ENCODE measurements at places on chromosomes 16 and 17.

DNA sequence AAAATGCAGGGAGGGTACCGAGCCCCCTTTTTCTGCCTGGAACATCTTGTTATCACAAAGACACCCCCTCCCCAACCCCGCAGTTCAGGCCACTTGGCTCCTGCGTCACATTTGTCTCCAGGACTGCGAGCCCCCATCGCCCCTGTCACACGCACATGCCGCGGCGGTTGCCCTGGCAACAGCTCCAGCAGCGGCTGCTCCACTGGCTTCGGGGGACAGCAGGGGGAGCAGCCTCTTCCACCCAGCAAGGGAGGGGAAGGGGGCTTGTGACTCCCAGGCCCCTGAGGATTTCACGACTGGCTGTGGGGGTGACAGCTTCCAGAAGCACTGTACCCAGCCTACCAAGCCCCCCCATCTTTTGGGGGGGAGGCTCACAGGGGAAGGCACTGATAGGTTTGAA lies 2.6 kb downstream of the BAIAP3 start:
- DNase-seq, result no peak

DNA sequence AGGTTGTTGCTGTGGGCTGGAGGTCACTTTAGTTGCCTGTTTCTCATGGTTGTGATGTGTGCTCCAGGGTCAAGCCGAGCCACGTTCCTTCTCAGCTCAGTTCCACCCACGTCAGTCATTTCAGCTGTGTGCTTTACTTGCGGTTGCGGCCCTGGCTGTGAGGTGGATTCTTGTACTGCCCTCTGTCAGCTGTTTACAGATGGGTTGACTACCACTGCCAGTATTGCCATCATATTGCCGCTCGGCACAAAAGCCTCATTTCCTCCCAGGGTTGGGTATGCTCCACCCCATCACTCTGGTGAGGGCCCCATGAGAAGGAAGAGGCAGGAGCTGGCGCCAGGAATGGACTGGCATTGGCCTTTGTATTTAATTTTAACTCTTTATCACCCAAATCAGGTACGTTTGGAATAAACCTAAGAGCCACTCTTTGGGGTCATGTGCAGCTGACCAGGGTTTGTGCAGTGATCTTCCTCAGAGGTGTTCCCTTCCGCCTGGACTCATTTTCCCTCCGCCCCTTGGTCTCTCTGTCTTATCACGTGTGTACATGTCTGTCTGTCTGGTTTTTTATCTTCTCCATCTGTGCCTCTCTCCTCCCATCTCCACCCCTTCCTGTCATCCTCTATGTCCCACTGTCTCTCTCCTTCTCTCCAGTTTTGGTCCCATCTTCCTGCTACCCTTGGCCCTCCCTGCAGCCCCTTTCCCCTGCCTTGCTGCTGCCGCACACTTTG lies 25.0 kb downstream of the METTL22 start:
- DNase-seq, result no peak

DNA sequence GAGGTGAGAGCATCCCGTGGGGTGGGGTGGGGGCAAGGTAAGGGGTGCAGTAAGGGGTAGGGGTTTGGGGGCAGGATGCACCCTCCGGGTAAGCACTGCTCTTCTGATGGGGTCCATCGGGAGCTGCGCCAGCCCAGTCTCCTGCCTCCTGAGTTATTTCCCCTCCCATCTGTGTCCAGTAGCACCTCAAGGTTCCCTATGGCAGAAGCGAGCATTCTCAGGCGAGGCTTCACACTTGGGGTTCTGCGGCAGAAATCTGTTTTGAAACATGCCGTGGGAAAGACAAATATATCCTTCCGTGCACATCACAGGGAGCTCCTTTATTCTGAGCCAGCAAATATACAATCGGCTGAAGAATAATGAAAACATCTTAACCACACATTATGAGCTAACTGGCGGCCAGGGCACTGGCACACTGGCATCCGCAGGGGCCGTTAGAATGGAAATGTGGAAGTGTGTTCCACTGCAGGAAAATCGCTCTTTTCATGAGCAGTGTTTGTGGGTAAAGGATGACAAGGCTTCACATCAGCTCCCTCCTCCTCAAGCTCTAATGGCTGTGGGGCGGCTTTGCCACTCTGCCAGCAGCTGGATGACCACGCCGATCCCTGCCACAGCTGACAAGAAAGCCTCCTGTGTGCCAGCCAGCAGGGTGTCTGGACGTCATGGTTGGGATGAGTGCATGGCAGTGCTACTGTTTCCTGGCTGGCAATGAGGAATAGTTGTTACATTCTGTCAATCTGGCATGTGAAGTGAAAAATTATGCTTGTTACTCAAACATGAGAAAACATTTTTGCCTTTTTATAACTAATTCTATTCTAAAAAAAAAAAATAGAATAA lies 20.0 kb downstream of the MTHFSD start:
- DNase-seq, result no peak

DNA sequence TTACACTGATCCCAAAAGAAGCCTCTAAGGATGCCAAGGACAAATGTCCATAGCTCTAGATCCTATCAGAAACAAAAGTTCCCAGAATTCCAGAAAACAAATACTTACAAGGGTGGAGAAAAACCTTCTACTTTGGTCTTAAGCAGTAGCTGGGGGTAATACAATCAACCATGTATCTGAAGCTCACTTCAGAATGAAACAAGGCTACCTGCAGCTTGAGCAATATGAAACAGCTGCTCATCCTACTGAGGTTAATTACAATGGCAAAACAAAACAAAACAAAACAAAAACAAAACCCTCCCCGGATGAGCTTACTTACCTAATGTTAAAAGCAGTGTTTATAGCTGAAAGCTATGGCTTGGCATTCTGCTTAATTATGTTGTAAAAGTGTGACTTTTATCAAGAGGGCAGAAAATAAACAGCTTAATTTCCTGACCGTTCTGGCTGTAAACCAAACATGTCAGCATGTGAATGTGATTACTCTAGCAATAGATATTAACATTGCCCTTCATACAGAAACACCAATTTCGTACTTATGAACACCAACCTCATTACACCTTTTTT lies 10.5 kb downstream of the PDZD9 start:
- no peak for DNase-seq

GRCh38 chr17:15109608-15110007 lies 155.5 kb downstream of the PMP22 start:
- no peak for DNase-seq

GRCh38 chr16:66378741-66379570 lies 12.5 kb downstream of the CDH5 start:
- DNase-seq, result no peak

GRCh38 chr17:2749058-2749783 lies at the start of gene CCDC92B:
CCDC92B (minus strand) TSS chr17:2749652; CDS start chr17:2735145, 14,507 bp downstream.
- DNase-seq, result no peak

DNA sequence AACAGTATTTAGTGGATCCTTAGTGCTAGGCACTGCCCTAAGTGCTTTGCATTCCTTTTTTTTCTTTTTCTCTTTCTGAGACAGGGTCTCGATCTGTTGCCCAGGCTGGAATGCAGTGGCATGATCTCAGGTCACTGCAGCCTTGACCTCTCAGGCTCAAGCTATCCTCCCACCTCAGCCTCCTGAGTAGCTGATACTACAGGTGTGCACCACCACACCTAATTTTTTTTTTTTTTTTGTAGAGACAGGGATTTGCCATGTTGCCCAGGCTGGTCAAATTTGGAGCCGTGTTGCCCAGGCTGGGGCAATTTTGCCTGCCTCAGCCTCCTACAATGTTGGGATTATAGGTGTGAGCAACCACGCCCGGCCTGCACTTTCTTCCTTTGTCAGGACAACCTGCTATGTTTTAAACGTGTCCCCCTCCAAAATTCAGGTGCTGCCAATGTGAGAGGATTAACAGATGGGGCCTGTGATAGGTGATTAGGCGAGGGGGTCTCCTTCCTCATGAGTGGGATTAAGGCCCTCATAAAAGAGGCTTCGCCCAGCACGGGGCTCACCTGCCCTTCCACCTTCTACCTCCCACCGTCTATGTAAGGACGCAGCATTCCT lies 5.4 kb downstream of the NQO1 start:
- no peak for DNase-seq

- DNase-seq, result peak; percentile 31
Measured at GRCh38 chr17:68085771-68086381, 50.3 kb downstream of the KPNA2 start.

DNA sequence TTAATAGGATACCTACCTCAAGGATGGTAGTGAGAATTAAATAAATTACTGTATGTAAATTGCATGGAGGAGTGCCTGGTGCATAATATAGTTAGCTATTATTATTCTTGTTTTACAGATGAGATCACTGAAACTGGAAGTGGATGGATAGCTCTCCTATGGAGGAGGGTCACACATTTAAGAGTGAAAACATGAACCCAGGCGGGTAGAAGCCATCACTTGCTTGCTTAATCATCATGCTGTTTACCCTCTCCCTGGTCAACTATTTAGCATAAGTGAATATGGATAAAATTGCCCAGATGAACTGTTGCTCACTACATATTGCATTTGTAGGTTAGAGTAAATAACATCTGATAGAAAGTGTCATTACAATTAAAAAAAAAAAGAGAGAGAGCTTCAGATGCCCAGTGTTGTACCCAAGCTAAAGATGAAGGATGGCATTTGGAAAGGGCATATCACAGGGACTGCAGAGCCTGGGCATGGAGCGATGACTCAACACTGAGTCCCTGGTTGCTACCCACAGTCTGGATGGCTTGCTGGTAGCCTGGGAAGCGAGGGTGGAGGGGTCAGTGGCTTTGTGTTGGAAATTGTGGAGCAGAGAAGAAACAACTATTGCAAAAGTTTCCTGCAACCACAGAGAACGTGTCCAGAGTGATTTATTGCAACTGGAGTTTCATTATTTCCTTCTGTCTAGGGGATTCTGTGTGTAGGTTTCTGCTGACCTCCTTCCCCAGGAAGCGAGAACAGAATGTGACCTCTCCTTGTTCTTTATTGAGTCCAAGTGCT lies 414.4 kb downstream of the SHISA9 start:
- no peak for DNase-seq

DNA sequence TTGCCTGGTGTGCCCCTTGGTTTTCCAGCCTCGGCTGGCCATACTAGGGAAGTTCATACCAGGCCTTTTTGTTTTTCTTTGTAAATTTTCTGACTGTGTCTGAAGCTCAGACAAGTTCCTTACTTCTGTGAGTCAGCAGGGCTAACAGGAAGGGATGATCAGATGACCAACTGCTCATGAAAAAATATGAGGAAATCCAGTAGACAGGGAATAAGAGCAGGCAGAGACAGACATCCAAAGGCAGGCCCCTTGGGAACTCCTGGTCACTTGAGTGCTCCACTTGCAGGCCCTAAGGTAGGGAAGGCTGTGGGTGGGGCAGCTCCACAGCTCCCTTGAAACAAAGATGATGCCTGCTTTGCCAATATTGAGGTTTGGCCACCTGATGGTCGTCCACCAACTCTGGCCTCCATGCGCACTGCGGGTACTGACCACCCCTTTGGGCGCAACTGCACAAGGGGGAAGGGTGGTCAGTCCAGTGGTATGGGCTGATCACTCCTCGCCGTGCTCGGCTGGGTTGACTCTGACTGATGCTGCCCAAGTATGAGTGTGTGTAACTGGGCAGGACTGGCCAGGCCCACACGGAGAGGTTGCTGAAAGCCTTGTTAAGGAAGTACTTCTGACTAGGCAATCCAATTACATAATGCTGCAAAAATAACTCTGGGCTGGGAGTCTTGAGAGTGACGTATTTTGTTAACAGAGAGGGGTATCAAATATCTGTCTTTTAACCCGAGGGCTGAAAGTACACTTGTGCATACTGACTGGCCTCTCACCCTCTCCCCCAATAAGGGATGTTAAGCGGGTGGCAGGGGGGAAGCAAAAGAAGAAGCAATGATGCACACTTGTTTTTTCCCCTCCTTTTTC lies 20.8 kb upstream of the ZFHX3 start:
- DNase-seq, result no peak

DNA sequence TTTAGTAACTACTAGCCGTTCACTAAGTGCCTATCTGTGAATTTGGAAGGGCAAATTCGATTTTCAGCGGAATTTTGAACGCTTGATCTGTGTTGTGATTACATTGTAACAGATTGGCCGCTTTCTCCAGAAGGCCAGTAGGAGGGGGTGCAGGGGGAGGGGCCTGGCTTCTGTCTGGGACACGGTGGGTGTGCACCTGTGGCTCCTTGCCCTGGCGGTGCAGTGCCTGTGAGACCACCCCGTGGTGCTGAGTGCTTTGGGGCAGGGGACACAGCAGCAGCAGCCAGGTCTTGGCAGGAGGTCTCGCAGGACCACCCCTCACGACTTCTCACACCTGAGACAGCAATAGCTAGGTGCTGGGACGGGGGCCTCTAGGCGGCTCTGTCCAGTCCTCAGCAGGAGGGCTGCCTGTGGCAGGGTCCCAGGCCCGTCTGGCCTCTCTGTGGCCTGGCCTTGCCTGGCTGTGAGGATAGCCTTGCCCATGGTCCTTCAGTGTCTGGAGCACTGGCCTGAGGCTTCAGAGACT lies 1.8 kb downstream of the UBE2I start:
- DNase-seq, result no peak

- DNase-seq, result no peak
Measured at GRCh38 chr16:15983898-15984297, 34.5 kb downstream of the ABCC1 start.

- no peak for DNase-seq
Measured at GRCh38 chr17:32259586-32259985, 6.0 kb upstream of the RHBDL3 start.

DNA sequence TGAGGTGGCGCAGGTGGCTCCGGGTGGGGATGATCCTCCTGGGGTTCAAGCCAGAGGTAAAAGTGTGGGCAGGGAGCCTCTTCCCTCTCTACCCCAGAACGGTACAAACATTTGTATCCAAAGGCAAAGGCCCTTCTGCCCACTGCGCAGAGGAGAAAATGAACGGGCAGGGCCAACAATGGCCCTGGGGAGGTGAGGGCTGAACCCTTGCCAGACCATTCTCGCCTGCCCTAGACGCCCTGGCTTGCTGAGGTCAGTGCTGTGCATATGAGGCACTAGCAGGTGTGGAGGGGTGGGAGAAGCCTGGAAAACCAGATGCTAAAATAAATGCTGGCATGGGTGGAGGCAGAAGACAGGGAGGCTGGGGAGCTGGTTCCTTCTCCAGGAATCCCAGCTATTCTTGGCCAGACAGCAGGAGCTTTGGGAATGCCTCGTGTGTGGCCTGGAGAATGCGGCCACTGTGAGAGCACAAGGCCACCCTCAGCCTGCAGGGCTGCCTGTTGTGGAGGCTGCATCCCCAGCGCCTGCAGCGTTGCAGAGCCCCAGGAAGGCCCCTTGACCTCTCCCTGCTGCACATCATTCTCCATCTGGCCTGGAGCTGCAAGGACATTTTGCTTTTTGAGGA lies 4.5 kb downstream of the C17orf50 start:
- DNase-seq, result no peak

DNA sequence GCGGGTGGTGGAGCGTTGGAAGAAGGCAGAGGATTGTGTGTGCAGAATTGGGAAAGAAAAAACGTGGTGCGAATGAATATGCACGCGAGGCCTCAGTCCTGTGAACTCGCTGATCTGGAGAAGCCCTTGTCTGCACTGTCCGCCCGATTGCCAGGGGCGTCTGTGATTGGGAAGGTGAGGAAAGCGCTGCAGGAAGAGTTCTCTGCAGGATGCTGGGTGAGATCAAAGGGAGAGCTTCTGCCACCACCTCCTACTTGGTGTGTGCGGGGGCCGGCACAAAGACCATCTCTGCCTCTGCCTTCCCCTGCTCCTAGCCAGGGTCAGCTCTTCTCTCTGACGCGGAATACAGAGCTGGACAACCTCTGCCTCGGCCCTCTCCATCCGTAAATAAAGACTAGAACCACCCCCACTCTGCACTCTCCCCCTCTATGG lies 841 bp upstream of the RAB5C start:
- DNase-seq, result no peak
